ENCODE measurements at places on chromosomes 2 and 18.

GRCh38 chr2:181163139-181163538 lies 182.7 kb downstream of the UBE2E3 start:
- DNase-seq: no peak

DNA sequence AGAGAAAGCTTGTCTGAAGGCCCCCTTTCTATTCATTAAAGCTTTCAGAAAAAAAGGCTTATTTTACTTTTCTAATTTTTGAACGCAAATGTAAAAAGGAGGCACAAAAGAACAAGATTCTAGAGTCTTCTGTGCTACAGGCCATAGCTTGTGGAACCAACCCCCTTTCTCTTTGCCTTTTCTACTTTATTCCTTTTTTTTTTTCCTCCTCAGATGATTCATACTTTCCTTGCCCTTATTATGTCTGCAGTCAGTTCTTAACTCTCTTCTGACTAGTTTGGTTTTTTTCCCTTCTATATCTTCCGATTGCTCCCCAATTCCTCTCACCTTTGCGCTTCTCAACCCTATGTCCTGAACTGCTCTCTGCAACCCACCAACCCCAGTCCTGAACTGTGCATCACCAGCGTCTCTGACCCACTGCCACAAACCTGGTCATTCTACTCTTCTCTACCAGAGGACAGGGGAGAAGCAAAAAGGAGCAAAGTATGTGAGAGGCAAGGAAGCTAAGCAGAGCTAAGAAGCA lies 56.9 kb upstream of the WIPF1 start:
- DNase-seq: no peak

DNA sequence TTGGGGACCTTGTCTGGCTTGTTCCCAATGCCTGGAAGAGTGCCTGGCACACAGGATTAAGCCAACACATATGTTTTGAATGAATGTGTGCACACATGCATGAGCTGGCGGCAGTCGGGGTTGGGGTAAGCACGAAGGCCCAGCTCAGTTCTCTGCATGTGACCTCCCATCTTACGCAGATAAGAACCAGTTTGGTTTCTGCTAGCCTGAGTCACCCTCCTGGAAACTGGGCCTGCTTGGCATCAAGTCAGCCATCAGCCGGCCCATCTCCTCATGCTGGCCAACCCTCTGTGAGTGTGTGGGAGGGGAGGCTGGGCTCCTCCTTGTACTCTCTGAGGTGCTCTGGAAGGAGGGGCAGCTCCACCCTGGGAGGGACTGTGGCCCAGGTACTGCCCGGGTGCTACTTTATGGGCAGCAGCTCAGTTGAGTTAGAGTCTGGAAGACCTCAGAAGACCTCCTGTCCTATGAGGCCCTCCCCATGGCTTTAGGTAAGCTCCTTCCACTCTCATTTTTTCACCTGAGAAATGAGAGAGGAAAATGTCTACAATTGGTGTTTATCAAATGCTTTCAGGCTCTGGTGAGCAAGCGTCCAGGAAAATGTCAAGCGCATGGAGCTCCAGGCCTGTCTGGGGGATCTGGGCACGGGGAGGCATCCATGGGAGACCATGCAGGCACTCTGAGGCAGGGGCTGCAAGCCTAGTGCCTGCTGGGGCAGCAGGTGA lies 9.7 kb upstream of the IL1RN start:
- peak; percentile 77 for DNase-seq

DNA sequence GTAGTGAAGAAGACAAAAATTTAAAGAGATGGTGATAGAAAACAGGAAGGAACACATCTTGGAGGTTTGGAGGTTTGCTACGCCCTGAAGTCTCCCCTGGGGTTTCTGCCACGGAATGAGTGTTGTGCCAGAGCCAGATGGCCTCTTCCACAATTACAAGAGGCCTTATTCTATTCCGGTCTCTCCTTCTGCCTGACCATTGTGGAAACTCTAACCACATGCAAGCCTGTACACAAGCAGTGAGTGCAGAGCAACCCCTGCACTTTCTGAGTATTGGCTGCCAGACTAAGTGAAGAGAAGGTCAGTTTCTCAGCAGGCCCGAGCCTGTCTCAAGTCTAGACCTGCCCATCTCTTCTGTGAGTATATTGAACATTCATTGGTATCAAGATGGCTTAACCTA lies 22.7 kb upstream of the MYO1B start:
- no peak for DNase-seq

GRCh38 chr2:226877491-226877890 lies 41.6 kb downstream of the RHBDD1 start:
- no peak for DNase-seq

- DNase-seq: no peak
Observed at GRCh38 chr2:16604236-16604635, 61.4 kb downstream of the CYRIA start.

GRCh38 chr2:10048501-10049171 lies 5.3 kb downstream of the KLF11 start:
- DNase-seq: peak; percentile 86

GRCh38 chr2:13462464-13462863 lies 745.7 kb downstream of the TRIB2 start:
- no peak for DNase-seq

DNA sequence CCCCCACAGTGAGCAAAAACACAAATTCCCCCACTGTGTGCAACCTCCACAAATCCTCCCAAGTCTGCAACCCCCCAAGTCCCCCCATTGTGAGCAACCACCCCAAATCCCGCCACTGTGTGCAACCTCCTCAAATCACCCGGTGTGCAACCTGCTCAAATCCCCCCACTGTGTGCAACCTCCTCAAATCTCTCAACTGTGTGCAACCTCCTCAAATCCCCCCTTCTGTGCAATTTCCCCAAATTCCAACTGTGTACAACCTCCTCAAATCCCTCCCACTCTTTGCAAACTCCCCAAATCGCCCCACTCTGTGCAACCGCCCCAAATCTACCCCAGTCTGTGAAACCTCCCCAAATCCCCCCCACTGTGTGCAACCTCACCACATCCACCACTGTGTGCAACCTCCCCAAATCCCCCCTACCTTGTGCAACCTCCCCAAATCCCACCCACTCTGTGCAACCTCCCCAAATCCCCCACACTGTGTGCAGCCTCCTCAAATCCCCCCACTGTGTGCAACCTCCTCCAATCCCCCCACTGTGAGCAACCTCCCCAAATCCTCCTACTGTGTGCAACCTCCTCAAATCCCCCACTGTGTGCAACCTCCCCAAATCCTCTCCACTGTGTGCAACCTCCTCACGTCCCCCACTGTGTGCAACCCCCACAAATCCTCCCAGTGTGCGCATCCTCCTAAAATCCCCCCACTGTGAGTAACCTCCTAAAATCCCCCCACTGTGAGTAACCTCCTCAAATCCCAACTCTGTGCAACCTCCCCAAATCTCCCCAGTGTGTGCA lies 115.2 kb downstream of the TPO start:
- DNase-seq: no peak

DNA sequence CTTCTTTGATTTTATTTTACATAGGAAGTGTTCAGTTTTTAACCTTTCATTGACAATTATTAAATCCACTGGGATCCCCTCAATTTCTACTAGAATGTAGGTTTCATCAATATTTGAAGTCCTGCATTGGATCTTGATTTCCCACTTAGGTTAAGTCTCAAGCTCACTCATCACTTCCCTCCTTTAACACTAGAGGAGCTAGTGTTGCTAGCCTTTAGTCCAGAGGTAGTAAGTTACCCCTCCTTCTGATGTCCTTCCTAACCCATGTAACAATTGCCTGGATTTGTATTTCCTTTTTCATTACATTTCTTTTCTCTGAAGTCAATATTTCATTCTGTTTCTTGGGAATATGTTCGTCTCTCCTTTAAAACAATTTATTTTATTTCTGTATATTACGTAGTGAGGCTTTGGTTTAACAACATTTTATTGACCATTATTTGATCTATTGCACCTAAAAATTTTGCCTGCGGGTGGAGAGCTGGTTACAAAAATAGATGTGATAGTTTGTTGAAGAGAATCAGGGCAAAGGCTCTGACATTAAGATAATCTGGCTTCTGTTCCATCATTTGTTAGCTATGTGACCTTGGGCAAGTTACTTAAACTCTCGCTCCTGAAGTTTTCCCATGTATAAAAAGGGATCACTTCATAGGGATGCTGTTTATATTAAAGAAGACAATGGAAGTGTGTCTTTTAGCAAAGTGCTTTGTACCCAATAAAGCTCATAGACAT lies 833.0 kb downstream of the SLC4A3 start:
- no peak for DNase-seq

DNA sequence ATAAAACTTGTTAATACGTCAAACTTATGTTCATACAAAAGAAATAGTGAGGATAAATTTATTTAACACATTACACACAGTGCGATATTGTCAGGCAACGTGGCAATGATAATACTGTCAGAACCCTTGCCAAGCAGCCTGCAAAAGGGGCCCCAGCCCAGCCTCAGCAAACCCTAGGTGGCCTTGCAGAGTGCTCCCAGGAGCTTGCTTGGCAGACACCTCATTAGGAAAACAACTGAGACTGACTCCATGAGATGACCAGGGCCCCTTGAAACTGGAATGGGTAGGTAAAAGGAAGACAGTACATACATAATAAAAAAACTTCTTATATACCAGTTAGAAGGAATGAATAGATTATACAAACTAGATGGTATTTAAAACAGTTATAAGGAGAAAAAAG lies 136.6 kb upstream of the EPC2 start:
- DNase-seq: no peak

GRCh38 chr2:158724803-158725381 lies 70.2 kb upstream of the DAPL1 start:
- no peak for DNase-seq

DNA sequence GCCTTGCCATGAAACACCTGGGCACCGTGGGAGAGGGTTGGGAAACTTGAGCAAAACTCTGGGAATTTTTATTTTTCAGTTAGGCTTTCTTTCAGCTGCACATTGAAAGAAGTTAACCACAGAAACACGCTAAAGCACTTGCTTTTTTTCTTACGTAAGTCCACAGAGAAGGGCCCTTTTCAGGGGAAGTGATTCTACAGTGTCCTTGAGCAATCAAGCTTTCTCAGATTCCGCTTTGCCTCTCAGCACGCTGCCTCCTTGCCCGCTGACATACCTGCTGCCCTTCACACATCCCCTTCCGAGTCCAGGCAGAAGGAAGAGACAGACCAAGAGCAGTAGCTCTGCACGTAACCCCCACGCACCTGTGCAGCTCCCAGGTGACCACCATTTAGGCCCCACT lies 135.5 kb upstream of the MYT1L start:
- DNase-seq: no peak

DNA sequence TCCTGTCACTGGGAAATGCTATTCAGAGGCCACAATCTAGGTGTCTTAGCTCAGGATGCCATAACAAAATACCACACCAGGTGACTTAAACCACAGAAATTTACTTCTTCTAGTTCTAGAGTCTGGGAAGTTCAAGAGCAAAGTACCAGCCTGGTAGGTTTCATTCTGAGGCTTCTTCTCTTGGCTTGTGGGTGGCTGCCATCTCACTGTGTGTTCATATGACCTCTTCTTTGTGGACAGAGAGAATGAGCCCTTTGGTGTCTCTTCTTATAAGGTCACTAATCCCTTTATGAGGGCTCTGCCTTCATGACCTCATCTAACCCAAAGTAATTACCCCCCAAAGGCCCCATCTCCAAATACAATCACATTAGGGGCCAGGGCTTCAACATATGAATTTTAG lies 57.3 kb downstream of the RHOB start:
- DNase-seq: no peak

DNA sequence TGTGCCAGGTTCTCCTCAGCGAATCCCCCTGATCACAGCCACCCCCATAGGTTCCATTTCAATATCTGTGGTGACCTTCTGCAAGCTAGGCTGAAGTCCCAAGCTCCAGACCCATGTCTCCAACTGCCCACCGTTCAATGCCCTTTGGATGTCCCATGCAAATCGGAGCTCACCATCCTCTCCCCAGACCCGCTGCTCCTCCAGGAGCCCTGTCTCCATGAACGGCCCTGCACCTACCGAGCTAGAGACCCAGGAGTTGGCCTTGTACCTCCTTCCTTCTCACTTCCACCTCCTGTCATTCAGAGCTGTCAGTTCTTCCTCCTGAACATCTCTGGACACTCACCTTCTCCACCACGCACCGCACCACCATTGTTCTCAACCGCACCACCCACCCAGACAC lies 1.0 kb upstream of the FAHD2A start:
- DNase-seq: no peak

DNA sequence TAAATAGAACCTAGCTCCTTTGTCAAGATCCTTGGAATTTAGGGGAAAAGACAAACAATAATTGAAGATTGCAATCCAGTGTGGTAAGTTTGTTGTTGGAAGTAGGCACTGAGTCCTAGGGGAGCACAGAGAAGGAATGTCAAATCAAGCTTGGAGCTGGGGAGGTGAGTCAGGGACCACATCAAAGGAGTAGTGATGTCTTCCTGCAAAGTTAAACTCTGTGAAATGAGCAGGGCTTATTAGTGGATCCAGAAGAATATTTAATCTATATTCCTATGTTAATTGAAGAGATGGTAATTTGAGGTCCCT lies 41.7 kb upstream of the NABP1 start:
- DNase-seq: no peak

GRCh38 chr2:165274698-165275097 lies 35.5 kb downstream of the SCN2A start:
- no peak for DNase-seq

- DNase-seq: no peak
Observed at GRCh38 chr2:119263025-119263424, 39.4 kb downstream of the STEAP3 start.

- DNase-seq: no peak
Observed at GRCh38 chr2:221629468-221629867, 57.4 kb upstream of the EPHA4 start.
